ENCODE measurements at places on chromosomes 3 and 15.

DNA sequence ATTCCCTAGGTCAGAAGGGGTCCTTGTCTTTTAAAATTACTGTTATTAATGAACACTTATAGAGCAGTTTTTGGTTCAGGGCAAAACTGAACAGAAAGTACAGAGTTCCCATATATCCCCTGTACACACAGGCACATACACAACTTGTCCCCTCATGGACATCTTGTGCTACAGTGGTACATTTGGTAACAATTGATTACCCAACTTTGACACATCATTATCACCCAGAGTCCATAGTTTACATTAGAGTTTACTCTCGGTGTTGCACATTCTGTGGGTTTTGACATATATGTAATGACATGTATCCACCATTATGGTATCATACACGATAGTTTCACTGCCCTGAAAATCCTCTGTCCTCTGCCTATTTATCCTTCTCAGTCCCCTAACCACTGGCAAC is 984 bp upstream of the EDC3 start:
- DNase-seq = no peak

DNA sequence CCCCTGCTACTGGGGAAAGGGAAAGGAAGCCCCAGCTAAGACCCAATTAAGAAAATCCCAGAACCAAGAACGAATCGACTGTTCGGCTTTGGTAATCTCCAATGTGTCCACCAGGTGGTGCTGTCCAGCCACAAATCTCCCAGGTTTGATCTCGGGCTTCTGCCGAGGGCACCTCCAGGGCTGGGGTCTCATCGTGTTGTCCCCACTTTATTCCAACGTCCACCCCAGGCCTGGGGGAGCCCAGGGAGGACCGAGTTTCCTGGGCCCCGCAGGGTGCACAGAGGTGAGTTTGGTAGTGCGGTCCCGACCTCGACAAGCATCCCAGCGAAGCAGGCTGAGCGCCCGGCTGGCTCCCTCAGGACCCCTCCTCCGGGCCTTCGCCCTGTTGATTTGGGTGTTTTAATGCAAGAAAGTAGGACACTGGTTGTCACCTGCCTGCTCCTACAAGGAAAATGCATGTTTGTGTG is 185.1 kb downstream of the GOLGA6L6 start:
- peak; percentile 75 for DNase-seq

- no peak for DNase-seq
Observed at GRCh38 chr3:66138336-66139313, 82.2 kb upstream of the SLC25A26 start.

- DNase-seq = no peak
Observed at GRCh38 chr3:193095366-193095765, 145.7 kb upstream of the PLAAT1 start.

GRCh38 chr3:155101398-155101797 is 21.3 kb downstream of the MME start:
- no peak for DNase-seq

DNA sequence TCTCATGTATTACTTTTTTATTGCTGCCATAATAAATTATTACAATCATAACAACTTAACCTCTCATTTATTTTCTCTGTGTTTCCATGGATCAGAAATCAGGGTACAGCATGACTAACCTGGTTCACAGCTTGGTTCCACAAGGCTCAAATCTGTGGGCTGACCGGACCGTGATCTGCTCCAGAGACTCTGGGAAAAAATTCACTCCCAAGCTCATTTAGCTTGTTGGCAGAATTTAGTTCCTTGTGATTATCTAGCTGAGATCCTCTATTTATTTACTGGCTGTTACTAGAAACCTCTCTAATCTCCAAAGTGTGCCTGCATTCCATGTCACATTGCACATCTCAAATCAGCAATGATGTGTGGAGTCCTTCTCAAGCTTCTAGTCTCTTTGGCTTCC is 386.6 kb downstream of the DIPK2A start:
- DNase-seq = no peak

DNA sequence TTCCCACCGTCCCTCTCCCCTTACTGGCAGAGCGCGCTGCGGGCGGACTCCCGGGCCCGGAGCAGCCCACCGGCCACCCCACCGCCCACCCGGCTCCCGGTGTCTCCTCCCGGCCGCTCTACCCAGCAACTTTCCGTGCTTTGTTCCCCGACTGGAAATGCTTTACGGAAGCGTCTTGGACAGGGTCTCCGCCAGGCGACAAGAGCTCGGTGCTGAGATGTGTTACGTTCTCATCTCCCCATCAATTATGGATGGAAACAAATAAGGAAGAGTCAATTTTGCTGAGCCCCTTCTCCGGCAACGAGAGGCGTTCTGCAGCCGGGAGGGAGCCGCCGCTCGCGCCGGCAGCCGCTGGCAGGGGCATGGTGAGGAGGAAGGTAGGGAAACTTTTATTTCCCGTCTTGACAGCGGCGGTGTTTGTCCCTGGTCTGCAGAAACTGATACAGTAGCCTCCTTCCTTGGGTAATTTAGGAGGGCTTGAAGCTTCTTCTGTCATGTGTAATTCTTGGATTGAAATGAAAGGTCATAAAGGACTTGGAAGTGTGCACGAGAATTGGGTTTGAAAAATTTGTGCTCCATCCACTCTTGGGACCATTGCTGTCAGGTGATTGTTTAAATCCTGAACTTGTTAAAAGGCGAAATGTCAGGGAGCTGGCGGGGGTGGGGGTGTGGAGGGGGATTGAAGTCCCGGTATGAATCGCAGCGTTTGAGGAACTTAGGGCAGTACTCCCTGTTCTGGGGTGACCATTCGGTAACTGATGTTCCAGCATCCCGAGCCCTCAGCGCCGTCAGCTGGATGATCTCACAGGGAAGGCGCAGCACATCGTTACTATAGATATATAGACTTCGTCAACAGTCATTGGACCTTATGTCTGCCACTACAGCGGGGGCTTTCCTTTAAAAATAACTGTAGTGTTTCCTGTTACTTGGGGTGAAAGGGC is 1.5 kb downstream of the SEMA6D start:
- DNase-seq = no peak

DNA sequence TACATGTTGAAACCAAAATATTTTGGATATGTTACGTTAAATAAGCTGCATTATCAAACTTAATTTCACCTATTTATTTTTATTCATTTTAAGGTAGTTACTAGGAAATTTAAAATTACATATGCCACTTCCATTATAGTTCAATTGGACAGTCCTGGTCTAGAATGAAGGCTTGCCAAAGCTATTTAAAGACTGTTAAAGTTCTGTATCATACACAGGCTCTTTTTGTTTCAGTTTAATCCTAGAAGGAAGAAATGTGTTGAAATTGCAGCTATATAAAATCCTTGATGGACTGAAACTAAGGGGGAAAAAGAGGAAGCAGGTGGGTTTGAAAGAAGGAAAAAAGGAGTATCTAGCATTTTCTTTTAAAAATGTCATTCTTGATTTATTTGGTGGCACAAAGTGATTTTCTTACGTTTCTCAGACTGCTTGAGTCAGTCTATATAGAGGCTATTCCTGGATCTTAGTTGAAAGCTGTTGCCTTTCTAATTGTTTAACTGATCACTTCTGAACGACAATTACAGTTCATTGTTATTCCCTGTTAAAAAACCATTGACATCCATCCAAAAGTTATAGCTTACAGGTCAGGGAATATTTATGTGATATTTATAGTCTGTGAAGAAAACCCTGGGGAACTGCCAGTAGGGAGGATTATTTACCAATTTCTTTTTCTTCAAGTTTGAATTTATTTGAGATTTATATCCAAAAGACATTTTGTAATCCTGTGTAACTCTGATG is 195.0 kb downstream of the RORA start:
- DNase-seq = no peak

GRCh38 chr3:180048103-180048502 is 11.4 kb upstream of the PEX5L start:
- DNase-seq = no peak

DNA sequence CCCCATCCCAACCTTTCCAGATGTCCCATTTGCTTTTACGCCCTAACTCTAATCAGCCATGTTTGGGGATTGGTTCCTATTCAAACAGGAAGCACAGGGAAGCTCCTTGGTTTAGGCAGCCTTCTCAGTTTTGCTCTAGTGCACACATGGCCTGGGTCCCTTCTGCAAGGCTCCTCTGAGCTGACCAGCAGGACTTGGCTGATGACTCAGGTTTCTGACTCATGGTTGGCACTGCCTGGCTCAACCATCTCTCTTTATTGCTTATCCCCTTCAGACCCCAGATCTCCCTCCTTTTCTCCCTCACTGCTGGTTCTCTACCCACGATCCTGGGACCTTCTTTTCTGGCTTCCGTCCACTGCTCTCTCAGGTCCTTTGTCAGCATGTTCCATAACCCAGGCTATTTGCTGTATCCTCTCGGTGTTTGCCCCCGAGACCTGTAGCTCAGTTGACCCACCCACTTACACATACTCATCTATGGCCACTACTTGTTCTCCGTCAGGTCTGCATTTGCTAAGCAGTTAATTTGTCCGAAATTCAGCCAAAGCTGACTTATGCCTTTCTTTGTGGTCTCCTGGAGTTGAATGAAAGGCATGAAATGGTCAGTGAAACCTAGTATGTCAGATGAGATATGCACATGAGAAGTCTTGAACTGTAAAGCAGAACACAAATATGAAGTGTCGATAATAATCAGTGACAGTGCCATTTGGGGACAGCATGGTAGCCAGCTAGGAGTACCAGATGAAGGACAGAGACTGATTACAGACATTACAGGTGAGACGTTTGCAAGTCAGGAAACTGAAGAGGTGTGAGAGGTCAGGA is 323.5 kb upstream of the ROPN1 start:
- no peak for DNase-seq

DNA sequence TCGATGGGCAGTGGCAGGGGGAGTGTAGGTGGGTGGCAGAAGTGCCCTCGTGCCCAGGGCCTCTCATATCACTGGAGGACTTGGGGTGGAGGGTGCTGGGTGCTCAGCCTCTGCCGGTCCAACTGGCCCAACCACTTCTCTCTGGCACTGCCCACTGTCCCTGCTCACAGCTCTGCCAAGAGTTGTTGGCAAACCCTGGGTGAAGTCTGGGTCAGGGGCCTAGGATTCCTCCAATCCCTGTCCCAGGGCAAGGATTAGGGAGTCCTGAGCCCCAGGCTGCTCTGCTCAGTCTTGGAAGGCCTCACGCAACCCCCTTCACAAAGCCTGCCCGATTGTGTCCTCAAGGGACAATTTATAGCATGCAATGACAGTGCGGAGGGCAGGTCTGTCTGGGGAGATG is 5.2 kb upstream of the PRKCD start:
- no peak for DNase-seq

- no peak for DNase-seq
Observed at GRCh38 chr3:85922374-85922773, 963.6 kb downstream of the CADM2 start.

DNA sequence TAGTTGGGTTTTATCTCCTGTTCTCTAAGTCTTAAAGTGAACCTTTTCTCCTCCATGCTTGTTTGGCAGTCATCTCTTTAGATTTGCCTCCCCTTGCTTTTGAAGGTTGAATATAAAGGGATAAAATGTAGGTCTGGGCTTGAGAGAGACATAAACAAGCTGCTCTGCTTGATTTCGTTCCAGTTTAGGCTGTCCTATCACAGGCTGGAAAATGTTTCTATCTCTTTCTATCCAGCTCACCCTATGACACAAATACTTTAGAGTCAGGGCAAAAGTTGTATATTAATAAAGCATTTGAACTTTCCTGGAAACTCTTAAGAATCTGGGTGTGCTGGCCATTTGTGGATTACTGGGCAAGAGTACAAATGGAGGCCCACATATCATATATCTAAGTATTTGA is 29.5 kb upstream of the ZBBX start:
- DNase-seq = no peak

DNA sequence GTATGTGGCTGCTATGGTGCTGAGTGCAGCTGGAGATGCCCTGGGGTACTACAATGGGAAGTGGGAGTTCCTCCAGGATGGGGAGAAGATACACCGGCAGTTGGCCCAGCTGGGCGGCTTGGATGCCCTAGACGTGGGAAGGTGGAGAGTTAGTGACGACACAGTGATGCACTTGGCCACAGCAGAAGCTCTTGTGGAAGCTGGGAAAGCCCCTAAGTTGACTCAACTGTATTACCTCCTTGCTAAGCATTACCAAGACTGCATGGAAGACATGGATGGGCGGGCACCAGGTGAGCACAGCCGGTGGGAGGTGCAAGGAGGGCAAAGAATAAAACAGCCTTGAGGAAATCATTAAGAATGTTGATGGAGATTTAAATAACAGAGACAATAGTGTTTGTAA is 2.9 kb downstream of the ADPRH start:
- no peak for DNase-seq

- DNase-seq = no peak
Observed at GRCh38 chr3:184325715-184326369, 11.4 kb downstream of the EIF4G1 start.

GRCh38 chr3:185504636-185505035 is 5.8 kb upstream of the TMEM41A start:
- no peak for DNase-seq

DNA sequence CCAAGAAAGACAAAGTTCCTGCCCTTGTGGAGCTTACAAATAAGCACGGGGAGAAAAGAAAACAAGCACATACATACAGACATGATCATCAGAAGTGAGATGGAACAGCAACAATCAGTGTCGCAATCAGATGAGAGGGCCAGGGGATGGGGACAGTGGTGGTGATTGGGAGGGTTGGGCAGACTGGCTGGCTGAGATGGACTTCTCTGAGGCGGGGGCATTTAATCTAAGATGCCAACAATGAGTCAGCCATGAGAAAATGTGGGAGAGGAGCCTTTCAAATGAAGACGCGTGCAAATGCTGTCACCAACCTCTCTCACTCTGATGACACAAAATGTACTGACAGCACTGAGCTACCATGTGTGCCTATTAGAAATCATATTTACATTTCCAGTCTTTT is 81.4 kb downstream of the NCEH1 start:
- no peak for DNase-seq

- DNase-seq = no peak
Observed at GRCh38 chr3:135178566-135178965, 383.5 kb downstream of the EPHB1 start.

- DNase-seq = no peak
Observed at GRCh38 chr3:151856118-151856517, 17.3 kb upstream of the SUCNR1 start.

- DNase-seq = no peak
Observed at GRCh38 chr3:98556164-98557130, 24.7 kb downstream of the GPR15 start.
